ENCODE measurements at places on chromosomes 1 and 21.

DNA sequence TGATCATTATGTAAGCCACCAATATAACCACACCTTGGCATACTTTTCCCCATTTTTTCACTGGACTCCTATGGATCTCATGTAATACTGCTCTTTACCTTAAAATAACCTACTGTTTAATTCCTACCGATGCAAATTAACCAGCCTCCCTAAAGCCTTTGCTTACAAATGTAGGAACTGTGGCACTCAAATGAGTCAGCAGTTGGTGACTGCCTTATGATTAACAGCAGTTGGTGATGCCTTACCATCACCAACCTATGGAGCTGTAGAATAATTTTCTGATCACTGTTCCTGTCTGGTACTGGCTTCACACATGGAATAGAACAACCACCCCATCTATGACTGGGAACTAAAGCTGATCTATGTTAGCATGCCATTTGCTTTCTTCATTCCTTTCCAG, 7.8 kb upstream of the NUDT17 start:
- no peak for DNase-seq

DNA sequence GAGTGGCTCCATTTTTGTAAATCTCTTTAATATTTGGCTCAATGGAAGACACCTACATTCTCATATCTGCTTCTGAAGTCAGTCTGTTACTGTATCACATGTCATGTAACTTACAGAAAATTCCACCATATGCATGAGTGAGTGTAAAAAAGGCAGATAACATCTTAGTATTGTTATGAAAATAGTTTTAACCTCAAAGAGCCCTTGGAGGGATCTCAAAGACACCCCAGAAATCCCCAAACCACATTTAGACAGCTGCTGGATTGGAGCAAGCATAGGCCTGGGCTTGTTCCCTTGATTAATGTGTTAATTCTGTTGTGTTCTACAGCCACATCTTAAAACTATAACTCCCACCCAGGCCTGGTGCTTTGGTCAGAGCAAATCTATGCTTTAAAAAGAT, 16.9 kb downstream of the MACO1 start:
- no peak for DNase-seq

DNA sequence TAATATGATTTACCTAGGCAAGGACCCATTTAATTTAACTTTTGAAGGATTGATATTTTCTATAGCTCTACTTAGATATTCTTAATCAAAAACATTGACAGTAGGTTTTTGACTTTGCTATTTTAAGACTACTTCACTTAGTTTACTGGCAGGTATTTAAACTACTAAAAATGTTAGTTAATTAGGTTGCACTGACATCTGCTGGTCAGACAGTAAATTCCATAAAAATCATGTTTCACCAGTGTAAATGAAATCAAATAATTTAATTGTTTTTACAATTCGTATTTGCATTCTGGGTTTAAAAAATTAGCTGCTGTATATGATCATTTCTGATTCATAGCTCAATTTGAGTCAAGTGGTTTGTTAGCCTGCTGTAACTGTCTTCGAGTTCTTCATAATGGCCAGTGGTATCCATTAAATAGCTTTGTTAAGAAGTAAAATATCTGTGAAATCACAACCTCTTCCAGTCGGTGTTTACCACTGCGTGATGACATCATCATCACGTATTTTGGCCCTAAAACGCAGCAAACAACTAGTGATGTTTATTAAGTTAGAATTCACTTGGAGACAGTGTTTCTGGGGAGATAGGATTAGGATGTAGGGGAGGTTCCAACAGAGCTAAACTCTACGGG, 26.2 kb downstream of the EXTL2 start:
- peak; percentile 74 for DNase-seq

- DNase-seq: no peak
Observed at GRCh38 chr1:50438945-50439344, 15.7 kb upstream of the DMRTA2 start.

DNA sequence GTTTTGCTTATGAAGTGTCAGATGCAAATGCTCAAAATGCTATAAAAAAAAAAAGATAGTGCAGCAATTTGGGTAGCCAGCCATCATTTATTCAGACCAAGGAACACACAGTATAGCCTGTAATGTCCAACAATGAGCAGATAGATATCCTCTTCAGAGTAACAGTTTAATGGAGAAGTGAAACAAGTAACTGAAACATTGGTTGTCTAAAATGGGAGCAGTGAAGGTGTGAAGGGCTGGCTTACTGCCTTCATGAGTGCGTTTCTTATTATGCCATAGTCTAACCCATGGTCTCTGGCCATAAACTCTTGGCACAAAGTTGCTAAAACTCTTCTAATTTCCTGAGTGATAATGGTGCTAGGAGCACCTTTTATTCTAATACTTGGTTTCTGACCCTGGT, 11.4 kb downstream of the RGS5 start:
- no peak for DNase-seq

DNA sequence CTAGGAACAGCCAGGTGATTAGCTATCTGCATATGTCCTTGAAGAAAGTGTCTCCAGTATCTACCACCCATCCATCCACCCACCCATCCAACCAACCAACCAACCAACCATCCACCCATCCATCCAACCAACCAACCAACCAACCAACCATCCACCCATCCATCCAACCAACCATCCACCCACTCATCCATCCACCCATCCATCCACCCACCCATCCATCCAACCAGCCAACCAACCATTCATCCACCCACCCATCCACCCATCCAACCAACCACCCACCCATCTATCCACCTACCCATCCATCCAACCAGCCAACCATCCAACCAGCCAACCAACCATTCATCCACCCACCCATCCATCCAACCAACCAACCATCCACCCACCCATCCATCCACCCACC, 12.1 kb downstream of the C21orf58 start:
- no peak for DNase-seq
